ENCODE measurements at places on chromosomes 3 and 15. TPM values are rescaled to one million over a fixed set of nuclear protein-coding genes. Genes with fewer than 3 reads are reported as not detected.

GRCh38 chr3:135382621-135383020, 582.9 kb upstream of the PPP2R3A start:
- DNase-seq: no peak

- no peak for DNase-seq
These were observed 87.2 kb upstream of the SLC2A2 start for GRCh38 chr3:171113716-171114115.

DNA sequence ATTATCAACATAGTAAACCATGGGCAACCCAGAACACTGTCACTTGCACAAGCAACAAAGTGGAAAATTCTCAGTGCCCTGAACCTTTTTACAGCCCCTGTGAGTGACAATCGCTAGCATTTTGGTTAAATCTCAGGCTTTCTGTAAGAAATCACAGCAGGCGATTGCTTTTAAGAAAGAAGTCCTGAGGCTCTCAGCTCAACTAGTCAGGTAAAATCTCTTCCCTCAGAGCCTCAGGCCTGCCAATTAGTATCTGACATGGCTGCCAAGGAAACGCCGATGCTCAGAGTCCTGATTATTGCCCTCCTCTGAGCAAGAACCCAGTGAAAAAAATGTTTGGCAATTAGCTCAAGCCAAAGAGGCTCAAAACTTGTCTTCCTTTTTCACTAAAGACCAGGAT, 530.8 kb downstream of the DIPK2A start:
- DNase-seq: no peak

CIB2 gene
- 5.5 TPM for total RNA-seq
